RPMI7951 (cell line): ENCODE measurements at places on chromosomes 12 and 14. TPM values are rescaled to one million over a fixed set of nuclear protein-coding genes. Genes with fewer than 3 reads are reported as not detected.

DNA sequence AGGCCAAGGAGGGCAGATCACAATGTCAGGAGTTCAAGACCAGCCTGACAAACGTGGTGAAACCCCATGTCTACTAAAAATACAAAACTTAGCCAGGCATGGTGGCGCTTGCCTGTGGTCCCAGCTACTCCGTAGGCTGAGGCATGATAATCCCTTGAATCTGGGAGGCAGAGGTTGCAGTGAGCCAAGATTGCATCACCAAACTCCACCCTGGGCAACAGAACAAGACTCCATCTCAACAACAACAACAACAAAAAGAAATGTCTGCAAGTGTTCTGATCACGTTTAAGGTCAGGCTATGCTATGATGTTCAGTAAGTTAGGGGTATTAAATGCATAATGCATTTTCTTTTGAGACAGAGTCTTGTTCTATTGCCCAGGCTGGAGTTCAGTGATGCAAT lies 6.7 kb upstream of the PLD4 start:
- DNase-seq = no peak

Gene FMNL3
- 24.4 and 28.0 TPM in 2 replicates for total RNA-seq

DNA sequence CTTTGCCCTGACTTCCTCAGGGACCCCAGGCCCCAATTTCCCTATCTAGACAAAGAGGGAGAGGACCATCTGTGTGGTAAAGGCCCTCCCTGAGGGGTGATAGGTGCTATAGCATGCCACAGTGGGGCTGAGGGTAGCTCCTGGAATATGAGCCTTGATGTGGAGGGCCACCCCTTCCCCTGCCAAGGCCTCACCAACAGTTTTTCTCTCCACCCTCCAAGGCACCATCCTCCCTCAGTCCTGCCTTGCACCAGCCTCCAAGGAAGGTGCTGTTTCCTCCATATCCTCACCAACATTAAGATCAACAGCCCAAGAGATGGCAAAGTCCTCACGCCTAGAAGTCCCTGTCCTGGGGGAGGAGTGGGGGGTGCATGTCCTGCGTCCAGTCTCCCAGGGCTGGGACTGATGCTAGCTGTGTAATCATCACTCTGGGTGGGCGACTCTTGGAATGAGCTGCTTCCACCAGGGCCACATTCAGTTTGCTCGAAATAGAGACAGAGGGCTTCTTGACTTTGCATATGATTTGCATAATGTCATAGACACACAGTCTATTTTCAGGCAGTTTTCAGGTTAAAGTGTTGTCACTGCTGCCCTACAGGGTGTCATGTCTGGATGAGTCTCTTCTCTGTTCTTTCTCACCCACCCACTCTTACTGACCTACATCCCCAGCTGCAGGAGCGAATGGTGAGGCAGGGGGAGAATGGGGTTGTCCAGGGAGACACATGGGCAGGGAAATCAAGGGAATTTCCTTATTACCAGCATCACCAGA lies 17.4 kb downstream of the ACVRL1 start:
- no peak for DNase-seq

Gene TAMALIN
- 0.20 and 0.24 TPM in 2 replicates for total RNA-seq

DNA sequence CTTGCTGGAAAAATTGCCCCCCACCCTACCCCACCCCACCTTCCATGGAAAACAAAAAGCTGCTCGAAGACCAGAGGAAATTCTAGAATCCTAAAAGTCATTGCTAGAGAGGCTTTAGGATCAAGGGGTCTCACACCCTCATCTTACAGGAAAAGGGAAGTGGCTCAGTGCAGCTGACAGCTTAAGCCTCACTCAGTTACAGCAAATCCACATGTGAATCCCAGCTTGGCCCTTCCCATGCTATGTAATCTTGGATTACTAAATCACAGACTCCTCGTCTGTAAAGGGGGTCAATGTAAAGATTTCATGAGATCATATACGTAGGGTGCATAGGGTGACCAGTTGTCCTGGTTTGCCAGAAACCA lies 25.9 kb downstream of the CMKLR1 start:
- no peak for DNase-seq

DNA sequence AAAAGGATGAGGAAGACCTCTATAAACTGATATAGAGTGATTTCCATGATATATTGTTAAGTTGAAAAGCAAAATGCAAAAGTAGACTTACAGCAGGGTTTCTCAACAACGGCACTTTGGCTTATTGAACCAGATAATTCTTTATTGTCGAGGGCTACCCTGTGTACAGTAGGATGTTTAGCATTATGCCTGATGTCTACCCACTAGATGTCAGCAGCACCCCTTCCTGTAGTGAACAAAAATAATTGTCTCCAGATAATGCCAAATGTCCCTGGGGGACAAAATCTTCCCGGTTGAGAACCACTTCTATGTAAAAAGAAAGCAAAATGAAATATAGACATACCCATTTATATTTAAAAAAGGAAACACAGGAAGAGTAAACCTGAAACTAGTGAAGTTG lies 32.4 kb downstream of the ABCD2 start:
- DNase-seq = peak; percentile 8

DNA sequence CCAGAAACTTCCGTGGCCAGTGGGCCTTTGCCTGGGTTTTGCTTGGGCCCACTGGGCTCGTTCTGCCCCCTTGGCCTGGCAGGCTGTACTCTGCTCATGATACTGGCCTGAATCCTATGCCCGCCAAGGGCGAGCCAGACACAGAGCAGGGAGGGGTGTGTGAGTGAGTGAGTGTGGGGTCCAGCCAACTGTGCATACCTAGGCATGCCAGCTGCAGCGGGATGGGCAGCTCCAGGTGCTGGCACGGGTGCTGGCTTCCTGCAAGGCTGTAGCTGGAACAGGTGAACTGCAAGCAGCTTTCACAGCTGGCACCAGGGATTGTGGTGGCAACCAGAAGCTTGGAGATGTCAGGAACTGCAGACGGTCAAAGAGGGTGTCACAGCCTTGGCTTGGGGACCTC lies 1276.4 kb downstream of the SLC16A7 start:
- DNase-seq = no peak

GRCh38 chr14:98177551-98177950 lies 1094.4 kb downstream of the BCL11B start:
- DNase-seq = no peak

DNA sequence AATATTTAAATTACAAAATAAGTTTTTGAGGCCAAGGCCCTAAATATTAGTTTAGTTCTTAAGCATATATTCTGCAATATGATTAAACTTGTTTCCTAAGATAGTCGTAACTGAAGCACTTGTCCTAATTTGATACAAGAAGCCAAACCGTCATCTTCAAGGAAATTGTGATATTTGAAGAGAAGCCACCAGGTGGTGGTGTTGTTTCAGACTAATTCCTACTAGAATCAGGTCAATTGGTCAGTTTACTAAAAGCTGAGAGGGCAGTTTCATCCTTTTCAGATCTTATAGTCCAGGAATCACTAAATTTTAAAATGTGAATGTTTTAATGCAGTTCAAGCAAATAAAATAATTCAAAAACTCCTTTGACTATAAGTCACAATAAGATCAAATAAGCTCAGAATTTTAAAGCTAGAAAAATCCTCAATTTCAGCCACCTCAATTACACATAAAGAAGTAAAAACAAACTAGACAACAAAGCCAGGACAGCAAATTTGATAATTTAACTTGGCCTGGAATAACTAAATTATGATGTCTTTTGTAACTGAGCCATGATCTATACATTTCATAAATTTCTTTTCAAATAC lies 7.1 kb upstream of the ARL1 start:
- DNase-seq = peak; percentile 54

Gene MYH6
- total RNA-seq = not detected in 2 replicates

- DNase-seq = no peak
Measured at GRCh38 chr12:52581066-52581465, 7.4 kb upstream of the KRT74 start.

Gene TAS2R20
- 0.24 and 0.68 TPM in 2 replicates for total RNA-seq

Gene ALG10
- 12.4 and 14.5 TPM in 2 replicates for total RNA-seq

DNA sequence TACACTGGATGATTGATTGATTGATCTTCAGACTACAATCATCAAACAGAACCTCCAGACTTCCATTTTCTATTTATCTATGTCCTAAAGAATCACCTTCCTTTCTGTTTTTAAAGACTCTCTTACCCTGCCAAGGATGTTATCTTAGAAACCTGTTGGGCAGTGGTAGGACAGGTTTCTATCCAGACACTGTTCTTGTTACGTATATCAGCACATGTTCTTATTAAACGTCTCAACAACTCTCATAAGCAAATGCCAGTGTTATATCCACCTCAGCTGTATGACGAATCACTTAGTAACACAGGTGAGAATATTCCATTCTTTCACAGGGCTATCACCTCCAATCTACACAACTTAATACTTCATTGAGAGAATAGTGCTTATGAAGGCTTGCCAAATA lies 40.2 kb upstream of the RPL10L start:
- DNase-seq = no peak

GRCh38 chr14:68593806-68594536 lies 198.9 kb downstream of the ZFP36L1 start:
- DNase-seq = peak; percentile 15

GRCh38 chr12:111014547-111014946 lies 94.2 kb upstream of the MYL2 start:
- no peak for DNase-seq

Gene PCBP2
- total RNA-seq = 132 and 135 TPM in 2 replicates

GRCh38 chr14:38860530-38860929 lies 242.5 kb downstream of the SEC23A start:
- DNase-seq = no peak

Gene ARHGAP9
- total RNA-seq = 0.20 TPM in 1 of 2 replicates, not detected in the other

DNA sequence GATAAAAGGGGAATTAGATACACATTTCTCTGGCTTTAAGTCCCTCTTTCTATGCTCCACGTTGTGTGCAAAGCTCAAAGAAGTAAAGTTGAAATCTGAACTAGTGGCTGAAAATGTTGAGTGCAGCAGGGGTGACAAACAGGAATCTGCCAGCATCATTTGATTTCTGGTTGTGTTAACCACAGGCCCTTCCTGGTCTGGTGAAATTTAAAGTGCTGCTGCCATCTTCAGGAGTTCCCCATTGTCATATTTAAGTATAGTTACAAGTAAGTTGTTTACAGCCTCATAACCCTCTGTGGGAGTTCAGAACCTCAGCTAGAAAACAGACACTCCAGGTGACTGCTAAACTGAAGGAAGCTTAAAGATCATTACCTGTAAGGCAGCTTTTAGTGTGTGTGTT lies 90.9 kb upstream of the CCDC196 start:
- DNase-seq = no peak

Gene CEBPE
- not detected in 2 replicates for total RNA-seq

Gene LRRK2
- total RNA-seq = 1.8 and 2.3 TPM in 2 replicates

- peak; percentile 29 for DNase-seq
Measured at GRCh38 chr12:50458606-50459005, 46.2 kb upstream of the DIP2B start.

Gene BIN2
- total RNA-seq = not detected in 2 replicates

DNA sequence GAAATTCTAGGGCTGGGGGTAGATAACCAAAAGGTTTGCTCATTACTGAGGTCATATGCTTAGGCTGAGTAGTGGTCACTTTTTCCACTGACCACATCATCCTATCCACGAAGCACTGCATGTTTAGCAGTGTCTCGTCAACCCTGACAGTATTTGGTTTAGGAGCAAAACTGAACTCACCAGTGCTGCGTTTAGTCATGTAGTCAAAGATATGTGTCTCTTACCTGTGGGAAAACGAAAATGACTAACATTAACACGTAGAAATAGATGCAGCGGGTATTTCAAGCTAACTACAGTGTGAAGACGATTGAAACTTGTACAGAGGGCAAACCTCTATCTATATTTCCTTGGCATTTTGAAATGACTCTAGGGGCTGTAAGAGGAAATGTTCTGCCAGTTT lies 34.6 kb downstream of the MTHFD1 start:
- DNase-seq = no peak

- no peak for DNase-seq
Measured at GRCh38 chr14:73887694-73888459, 1.2 kb downstream of the ZNF410 start.

DNA sequence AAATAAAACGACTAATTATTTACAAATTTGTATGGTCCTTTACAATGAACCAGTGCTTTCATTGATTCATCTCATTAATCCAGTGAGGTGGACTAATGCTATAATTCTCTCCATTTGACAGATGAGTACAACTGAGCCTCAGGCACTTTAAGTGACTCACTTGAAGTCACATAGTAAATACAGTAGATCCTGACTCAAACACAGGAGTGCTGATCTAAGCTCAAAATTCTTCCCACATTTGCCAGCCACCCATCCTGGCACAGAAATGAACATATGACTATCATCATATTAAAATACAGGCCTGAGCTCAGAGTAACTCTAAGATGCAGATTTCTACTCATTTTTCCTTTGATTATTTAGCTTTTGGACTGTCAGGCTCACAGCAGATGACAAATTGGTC lies 30.6 kb downstream of the SLC16A7 start:
- peak; percentile 62 for DNase-seq

DNA sequence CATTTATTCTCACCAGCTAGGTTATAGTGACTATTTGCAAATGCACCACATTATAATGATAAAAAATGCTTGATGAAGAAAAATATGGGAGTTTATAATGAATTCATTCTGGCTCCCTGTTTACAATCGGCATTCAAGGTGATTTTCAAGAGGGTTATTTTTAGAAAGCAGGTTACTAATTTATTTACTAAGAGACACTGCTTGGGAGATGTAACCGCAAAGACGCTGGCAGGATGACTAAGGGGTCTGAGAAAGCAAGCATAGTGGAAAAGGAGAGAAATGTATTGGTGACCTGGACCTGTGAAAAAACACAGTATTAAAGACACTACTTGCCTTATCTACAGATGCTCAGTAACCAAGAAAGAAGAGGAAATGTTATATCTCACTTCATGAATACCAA lies 13.3 kb upstream of the PITPNM2 start:
- DNase-seq = no peak

GRCh38 chr14:66365388-66365787 lies 120.8 kb upstream of the CCDC196 start:
- DNase-seq = no peak

GRCh38 chr14:22991852-22992251 lies 9.5 kb upstream of the AJUBA start:
- DNase-seq = no peak

Gene FOXM1
- 38.6 and 58.3 TPM in 2 replicates for total RNA-seq

DNA sequence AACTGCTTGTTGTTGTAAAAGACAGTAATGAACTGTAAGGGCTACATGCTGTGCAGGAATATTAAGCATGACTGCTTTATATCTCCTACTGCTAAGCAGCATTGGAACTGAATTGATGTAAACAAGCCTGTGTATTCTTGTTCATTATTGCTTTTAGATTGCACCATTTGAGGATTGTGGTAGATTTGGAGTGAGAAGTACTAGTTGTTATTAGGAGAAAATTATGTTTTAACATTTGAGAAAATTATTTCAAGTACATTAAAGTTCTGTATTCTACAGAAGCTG lies 212.7 kb downstream of the ERC1 start:
- no peak for DNase-seq

- no peak for DNase-seq
Measured at GRCh38 chr14:101350021-101350420, 211.3 kb upstream of the DIO3 start.
